ENCODE measurements at places on chromosomes 2 and 18.

DNA sequence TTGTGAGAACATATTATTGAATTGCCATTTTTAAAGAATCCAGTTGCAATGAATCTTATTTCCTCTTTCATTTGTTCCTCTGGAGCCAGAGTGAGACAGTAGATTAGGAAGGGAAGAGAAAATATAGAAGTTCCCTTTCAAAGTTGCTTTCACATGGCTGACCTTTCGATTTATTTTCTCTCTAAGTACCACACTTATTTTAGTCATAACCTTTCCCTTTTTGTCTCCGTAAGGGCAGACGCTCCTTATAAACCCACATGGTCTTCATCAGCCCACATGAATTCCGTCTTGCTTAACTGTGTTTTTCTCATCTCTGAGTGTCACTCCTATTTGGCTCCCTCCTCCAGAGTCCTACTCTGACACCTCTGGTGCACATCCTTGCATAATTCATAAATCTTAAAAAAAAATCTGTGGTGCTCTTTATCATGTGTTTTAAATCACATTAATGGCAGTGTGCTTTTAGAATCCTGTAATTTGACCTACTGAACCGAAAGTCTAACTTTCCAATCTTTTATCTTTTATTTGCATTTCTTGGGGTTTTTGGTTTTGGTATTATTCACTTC, 38.5 kb upstream of the ZNF396 start:
- no peak for DNase-seq

DNA sequence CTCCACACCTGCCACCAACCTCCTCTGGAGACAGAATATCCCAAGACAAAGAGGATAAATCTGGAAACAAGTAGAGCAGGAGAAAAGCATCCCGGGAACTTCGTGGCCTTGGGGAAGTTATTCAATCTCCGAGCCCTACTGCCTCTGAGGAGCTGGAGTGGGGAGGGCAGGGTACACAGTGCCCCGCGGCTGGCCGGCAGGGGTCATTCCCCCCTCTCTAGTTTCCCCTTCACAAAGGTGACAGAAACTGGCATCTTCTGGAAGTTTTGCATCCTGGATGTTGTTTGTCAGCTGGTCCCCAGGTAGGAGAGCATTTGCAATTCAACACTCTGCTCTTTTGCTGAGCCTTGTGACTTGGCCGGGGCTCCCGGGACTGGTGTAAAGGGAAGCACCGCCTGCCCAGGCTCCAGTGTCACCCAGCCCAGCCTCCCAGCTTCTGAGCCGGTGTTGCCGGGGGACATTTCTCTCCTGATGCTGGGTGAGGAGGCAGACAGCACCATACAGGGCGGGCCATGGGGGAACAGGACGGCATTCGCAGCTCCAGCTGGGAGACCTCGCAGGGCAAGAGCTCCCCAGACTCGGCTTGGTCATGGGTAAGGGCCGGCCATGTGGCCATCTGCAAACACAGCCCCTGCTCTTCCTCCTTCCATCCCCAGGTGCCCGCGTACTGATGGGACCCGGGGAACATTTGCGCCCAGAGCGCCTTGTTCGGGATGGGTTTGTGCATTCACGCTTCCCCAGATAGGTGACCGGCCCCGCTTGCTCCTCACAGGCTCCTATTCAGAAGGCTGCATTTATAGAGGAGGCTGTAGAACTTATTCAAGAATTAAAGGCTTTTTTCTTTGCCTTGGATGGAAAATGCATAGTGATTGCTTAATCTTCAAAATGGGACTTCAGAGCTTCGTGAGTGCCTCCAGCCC, 7.4 kb upstream of the NTSR2 start:
- no peak for DNase-seq

GRCh38 chr2:120324933-120325332, 21.0 kb upstream of the INHBB start:
- no peak for DNase-seq

- DNase-seq = no peak
These were observed 46.1 kb downstream of the EDAR start for GRCh38 chr2:108942888-108943287.

DNA sequence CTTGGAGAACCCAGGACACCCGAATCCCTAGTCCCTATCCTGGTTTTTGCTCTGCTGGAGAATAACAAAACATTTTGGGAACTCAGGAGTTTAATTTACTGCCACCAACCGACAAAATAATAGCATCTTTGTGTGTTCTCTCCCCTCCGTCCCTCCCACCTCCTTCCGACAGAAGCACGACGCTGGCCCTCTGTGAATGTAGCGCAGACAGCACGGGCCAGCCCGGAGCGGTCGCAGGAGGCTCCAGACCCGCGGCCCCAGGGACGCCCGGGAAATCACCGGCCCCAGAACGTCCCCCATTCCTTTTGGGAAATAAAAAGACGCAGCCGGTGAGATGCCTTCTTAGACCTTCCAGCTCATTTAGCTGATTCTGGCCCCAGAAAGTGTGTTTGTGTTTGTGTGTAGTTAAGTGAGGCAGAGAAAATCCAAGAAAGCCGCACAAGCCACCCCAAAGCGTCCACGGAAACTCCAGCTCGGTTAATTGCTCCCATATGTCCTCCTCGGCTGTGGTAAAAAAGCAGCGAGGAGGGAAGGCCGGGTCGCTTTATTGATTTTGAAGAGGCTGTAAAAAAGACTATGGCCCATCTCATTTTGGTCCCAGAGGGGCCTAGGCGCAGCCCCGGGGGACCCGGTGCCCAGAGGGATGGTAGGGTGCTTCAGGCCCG, 577 bp upstream of the TANC1 start:
- DNase-seq = peak; percentile 52

- peak; percentile 50 for DNase-seq
These were observed 118.1 kb upstream of the EPAS1 start for GRCh38 chr2:46179037-46179621.

DNA sequence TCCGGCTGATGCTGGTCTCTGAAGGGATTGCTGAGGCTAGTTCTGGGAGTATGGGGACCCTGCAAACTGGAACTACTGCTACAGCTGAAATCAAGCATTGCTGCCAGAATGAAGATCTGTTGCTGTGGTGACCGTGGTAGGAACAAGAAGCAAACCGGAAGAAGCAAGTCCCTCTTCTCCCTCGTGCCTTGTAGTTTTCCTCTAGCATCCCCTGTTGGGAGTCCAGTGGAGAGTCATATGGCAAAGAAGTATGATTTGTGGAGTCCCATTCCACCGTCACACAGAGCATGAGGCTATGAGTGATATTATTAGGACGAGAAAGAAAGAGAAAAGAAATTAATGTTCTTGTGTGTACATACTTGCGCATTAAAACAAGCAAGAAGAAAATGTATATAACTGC, 138.8 kb upstream of the SP5 start:
- no peak for DNase-seq

DNA sequence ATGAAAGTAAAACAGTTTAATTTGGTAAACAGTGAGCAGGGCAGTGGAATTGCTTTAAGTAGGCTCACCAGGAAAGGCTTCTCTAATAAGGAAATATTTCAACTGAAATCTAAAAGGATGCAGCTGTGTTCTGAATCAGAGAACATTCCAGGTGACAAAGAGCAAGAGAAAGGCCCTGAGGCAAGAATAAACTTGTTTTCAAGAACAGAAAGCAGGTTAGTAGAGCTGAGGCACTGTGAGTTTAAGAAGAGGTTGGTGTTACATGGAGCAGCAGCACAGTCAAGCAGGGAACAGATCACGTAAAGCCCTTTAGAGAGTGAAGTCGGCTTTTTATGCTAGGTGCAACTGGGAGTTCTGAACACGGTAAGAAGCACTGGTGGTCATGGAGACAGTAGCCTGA, 57.0 kb upstream of the SCN1A start:
- no peak for DNase-seq

GRCh38 chr2:120272763-120273481, 20.3 kb downstream of the RALB start:
- no peak for DNase-seq

DNA sequence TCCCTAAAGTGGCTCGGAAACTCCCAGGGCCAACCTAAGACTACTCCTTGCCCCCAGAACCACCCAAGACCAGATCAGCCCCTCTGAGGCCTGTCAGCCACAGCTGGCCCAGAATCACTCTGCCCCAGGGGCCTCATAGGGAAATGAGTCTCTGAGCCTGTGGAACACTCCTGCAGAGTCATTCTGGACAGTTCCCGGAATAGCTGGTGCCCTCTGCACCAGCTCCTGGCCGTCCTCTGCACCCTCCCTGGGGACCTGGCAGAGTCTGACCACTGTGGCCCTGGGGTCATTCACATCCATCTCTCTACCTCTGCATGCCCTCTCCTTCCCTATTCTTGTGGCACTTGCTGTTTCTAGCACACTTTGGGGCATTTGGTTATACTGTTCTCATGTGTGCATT, 14.6 kb upstream of the TMEM214 start:
- no peak for DNase-seq

- peak; percentile 38 for DNase-seq
These were observed 4.3 kb downstream of the TMEFF2 start for GRCh38 chr2:192190474-192190873.

DNA sequence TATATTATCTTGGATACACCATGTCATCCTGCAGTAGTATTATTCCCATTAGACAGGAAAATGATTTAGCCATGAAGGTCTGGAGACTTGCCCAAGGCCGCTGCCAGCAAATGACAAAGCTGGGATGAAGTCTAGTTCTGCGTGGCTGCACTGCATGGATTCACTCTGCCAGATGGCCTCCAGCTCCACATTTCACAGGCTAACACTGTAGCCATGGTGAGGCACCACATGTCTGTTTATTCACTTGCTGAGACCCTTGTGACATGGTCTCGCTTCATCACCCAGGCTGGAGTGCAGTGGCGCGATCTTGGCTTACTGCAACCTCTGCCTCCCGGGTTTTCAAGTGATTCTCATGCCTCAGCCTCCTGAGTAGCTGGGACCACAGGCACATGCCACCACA, 31.5 kb upstream of the SCG2 start:
- DNase-seq = no peak

DNA sequence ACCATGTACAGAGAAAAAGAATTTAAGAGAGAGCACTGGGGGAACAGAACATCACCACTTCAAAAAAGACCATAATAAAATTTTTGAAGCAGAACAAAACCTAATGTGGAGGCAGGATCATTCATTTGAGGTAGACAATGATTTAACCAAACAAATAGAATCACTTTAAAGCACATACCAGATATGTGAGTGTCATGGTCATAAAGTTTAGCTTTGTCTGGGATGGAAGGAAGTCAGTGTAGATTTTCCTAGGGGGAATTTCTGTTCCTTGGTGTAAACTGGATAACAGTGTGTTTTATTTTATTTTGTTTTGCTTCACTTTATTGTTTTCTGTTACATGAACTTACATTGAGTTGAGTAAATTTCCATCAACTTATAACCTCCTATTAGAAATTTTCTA, 120.8 kb downstream of the CRIM1 start:
- DNase-seq = no peak

DNA sequence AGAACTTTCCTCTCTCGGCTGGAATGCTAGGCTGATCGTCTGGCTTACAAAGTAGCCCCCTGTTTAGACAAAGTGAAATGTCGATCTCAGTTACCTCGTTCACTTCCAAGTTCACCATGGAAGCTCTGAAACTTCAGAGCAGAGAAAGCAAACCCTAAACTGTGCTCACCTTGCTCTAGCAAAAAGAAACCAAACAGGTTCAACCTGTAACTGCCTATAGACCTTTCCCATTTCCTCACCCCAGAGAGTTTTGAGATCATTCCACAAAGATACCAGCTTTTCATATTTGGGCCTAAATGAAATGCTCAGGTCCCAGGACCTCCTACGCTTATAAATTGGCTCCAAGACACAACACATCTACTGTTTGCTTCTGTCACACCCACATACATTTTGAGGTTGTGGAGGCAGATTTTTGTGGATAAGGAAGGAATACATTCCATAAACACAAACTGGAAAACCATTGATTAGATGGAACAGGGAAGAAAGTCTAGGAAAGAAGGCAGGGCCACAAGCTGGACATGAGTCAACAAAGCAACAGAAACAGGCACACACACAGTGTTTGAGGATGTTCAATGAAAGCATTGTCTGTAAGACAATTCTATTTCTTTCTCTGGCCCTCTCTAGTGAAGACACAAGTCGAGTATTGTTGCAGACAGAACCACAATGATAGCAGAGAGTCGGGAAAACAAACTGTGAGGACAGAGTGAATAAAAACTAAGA, 52.8 kb upstream of the TGIF1 start:
- no peak for DNase-seq

Measured in A172 (cell line).